ENCODE measurements at places on chromosomes 6 and 20.

DNA sequence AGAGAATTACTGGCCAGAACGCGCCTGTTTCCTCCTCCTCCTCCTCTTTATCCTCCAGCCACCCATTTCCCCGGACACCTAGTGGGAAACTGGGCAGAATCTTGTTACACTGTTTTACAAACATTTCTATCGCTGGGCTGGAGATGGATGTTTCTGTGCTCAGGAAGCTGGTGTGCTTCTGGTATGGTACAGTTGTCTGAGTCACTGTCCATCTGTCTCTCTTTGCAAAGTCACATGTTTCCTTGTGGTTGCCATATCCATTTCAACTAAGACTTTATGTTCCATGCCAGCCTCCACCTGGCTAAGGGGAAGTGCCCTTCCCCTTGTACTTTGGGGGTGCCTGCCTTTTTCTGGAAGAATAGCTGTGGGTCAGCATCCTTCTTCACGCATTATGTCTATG, 52.9 kb upstream of the SLC22A16 start:
- DNase-seq, result peak; percentile 90

DNA sequence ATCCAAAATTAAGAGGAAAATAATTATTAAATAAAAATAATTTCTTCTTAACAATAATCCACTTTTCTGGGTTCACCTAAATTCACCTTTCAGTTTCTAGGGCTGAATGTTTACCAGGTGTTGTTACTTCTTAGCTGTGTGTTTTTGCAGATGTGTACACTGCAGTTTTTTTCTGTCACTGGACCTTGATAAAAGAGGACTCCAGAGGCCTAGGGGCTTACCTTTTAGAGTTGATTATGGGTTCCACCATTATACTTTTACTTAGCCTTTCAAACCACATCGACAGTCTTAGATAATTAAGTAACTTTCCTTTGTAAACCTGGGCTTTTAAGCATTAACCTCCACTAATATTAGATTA, 766.5 kb downstream of the BCKDHB start:
- no peak for DNase-seq

GRCh38 chr6:35562060-35562459, 49.4 kb upstream of the TULP1 start:
- no peak for DNase-seq

DNA sequence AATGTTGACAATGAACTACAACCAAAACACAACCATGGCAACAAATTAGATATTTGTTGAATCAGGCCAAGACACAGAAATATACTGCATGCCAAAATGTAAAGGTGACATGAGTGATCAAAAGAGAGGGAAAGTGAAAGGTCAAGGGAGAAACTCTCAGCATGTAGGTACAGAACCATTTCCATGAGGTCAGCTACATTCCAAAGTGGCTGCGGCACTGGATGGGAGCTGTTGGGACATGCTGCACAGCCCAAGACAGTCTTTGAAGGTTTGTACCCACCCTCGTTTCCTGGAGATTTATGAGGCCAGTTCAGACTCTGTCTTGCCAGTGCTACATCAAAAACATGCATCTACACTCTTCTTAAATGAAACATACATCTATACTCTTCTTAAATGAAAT, 579.9 kb downstream of the BMP2 start:
- no peak for DNase-seq

DNA sequence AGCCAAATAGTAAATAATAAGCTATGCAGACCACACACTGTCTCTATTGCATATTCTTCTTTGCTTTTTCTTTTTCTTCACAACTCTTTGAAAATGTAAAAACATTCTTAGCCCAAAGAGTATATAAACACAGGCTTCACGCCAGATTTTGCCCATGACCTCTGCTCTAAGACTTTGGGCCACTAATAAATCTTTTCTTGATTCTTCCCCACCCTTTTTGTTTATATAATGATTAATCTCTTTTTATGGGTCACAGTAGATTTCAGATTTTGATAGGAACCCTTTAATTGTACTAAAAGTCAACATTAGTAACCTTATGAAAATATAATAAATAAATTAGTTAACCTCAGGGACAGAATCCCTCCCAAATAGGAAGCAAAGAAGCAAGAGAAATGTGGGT, 15.8 kb upstream of the ENPP5 start:
- no peak for DNase-seq

Data from myocyte (in vitro differentiated cells).